ENCODE measurements at places on chromosomes 6 and 20.

- DNase-seq = no peak
These were observed 40.6 kb downstream of the BPIFB4 start for GRCh38 chr20:33119725-33120720.

DNA sequence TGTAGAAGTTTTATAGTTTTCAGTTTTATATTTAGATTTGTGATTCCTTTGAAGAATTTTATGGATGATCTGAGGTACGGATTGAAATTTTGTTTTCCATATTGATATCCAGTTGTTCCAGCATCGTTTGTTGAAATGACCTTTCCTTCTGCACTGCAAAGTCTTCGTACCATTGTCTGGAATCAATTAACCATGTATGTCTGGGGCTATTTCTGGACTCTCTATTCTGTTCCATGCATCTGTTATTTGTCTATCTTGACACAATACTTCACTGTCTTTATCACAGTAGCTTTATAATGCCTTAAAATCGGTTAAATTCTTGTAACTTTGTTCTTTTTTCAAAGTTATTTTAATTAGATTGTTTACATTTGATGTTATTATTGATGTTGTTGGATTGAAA lies 154.9 kb downstream of the FARS2 start:
- no peak for DNase-seq

- DNase-seq = no peak
These were observed 29.6 kb downstream of the RBL1 start for GRCh38 chr20:37066168-37066567.

DNA sequence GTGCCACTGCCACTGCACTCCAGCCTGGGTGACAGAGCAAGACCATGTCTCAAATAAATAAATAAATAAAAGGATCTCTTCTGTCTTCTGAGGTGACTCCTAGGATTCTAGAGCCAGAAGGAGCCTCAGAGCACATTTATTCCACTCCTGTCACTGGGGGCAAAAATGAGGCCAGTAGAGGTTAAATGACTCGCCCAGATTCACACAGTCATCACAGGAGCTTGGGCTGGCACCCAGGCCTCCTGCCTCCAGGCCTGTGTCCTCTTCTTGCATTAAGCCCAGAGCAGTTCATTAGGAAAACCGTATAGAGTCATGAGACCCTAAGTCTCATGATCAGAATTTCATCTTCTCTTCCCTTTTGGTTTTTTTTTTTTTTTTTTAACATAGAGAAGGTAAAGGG lies 243.3 kb downstream of the NRN1 start:
- DNase-seq = no peak

DNA sequence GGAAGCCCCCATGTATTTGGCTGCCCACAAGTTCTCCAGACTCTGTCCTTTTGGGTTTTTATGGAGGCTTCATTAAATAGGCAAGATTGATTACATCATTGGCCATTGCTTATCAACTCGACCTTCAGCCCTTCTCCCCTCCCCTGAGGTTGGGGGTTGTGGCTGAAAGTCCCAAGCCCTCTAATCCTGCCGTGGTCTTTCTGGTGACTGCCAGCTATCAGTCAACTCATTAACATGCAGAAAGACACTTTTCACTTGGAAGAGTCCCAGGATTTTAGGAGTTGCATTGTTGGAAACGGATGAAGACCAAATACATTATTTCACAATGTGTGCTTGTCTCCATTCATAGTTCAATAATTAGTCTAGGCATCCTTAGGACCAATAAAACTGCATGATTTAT lies 9.5 kb downstream of the CDC5L start:
- DNase-seq = no peak

Measured in AG04449 (cell line).